ENCODE measurements at places on chromosomes 4 and X.
A peak's percentile ranks its signal among the peaks of the same experiment; 100 is the strongest.

GRCh38 chr4:101835121-101835904 is 44.8 kb downstream of the BANK1 start:
- no peak for DNase-seq
- no peak overlapping the region for H3K4me3 ChIP-seq
- H3K36me3 ChIP-seq: no peaks in the 10 kb centered on the region
- H3K27ac ChIP-seq: no peak overlapping the region
- H3K4me1 ChIP-seq: no peaks in the 10 kb centered on the region

DNA sequence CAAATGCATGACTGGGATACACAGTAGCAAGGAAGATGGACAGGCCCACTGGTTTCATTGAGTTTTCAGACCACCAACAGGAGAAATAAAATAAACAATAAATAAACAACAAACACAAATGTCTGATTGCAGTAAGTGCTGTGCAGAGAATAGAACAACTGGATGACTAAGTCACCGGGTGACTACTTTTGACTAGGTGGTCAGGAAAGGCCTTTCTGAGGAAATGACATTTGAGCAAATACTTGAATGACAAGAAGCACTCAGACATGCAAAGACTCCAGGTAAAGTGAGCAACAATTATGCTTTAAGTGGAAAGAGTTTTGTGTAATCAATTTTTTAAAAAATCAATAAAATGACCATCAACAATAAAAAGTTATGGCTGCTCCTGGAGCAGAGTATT is 137.7 kb downstream of the BTC start:
- no peak for DNase-seq
- H3K27me3 ChIP-seq: no peaks in the 10 kb centered on the region
- H3K4me3 ChIP-seq: no peak overlapping the region
- peaks cover 27% of the 10 kb centered on the region for H3K4me1 ChIP-seq
- no peak overlapping the region for H3K27ac ChIP-seq
- H3K36me3 ChIP-seq: no peaks in the 10 kb centered on the region

DNA sequence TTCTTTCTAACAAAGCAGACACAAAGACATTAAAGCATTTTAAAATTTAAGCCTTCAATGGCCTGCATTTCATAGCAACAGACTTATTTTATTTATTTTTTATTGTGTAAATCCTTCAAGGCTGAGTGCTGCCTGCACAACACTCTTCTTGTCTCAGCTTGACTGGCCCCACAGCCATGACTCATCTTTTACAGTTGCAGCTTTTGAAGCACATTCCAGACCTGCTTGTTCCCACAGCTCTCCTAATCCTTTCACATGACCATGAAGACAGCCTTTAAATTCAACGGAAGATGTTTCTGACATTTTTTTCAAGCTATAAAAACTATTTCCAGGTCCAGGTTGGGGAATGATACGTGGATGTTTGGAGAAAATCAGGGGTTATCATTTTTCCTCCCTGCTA is 276.9 kb upstream of the TACR3 start:
- H3K4me1 ChIP-seq: peaks cover 4% of the 10 kb centered on the region
- peak overlapping the region; percentile 75 for H3K27ac ChIP-seq

DNA sequence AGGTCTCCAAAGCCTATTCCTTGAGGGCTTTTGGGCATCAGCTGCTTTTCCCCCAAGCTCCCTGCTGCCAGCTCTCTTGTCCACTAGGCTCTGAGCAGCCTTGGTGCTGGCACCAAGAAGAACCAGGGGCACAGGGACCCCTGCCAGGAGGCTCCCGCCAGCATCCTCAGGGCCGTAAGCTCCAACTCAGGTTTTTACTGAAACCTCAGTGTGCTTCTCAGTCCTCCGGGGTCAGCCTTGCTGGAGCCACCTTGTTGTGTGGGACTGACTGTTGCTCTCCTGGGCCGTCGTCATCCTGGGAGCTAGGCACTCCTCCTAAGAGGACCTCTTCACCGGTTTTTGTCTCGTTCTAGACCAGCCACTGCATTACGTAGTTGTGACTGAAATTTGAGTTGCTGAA is 38.9 kb downstream of the NOP14 start:
- DNase-seq: no peak
- peaks cover 19% of the 10 kb centered on the region for H3K36me3 ChIP-seq

- DNase-seq: no peak
- no peak overlapping the region for H3K27ac ChIP-seq
- no peak overlapping the region for H3K4me3 ChIP-seq
- H3K4me1 ChIP-seq: no peaks in the 10 kb centered on the region
- no peaks in the 10 kb centered on the region for H3K27me3 ChIP-seq
Observed at GRCh38 chr4:73902038-73902637, 32.9 kb downstream of the CXCL1 start.

GRCh38 chr4:11710453-11711093 is 281.9 kb upstream of the HS3ST1 start:
- no peak overlapping the region for H3K4me3 ChIP-seq
- H3K4me1 ChIP-seq: no peaks in the 10 kb centered on the region
- no peak overlapping the region for H3K27ac ChIP-seq
- no peaks in the 10 kb centered on the region for H3K27me3 ChIP-seq
- no peak for DNase-seq

DNA sequence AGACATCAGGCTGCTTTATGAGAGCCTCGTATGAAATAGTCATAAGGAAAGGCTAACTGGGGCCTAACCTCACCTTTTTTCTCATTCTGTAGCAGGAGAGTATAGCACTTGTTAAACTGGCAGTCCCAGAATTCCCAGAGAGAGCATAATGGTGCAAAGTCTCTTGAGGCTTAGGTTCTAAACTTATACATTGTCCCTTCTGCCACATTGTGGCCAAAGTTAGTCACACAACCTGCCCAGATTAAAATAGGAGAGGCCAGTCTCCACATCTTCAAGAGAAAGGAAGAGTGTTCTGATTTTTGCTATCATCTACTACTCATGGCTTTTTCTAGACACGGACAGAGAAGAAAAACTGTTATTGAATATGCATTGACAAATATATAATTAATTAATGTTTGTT is 1588.9 kb upstream of the PCDH7 start:
- no peaks in the 10 kb centered on the region for H3K36me3 ChIP-seq
- no peak overlapping the region for H3K4me3 ChIP-seq
- no peak overlapping the region for H3K27ac ChIP-seq
- DNase-seq: no peak

GRCh38 chr4:77662396-77662795 is 56.8 kb downstream of the CXCL13 start:
- H3K36me3 ChIP-seq: no peaks in the 10 kb centered on the region
- no peak for DNase-seq
- H3K27ac ChIP-seq: no peak overlapping the region
- no peaks in the 10 kb centered on the region for H3K4me1 ChIP-seq
- no peak overlapping the region for H3K4me3 ChIP-seq
- no peaks in the 10 kb centered on the region for H3K27me3 ChIP-seq

- no peak for DNase-seq
- no peaks in the 10 kb centered on the region for H3K36me3 ChIP-seq
- no peaks in the 10 kb centered on the region for H3K27me3 ChIP-seq
- H3K27ac ChIP-seq: no peak overlapping the region
Observed at GRCh38 chr4:111697176-111697942, 447.9 kb upstream of the FAM241A start.

- H3K27me3 ChIP-seq: no peaks in the 10 kb centered on the region
- no peak overlapping the region for H3K4me3 ChIP-seq
- H3K36me3 ChIP-seq: no peaks in the 10 kb centered on the region
- H3K4me1 ChIP-seq: no peaks in the 10 kb centered on the region
Observed at GRCh38 chr4:7295911-7296660, 103.7 kb downstream of the SORCS2 start.

DNA sequence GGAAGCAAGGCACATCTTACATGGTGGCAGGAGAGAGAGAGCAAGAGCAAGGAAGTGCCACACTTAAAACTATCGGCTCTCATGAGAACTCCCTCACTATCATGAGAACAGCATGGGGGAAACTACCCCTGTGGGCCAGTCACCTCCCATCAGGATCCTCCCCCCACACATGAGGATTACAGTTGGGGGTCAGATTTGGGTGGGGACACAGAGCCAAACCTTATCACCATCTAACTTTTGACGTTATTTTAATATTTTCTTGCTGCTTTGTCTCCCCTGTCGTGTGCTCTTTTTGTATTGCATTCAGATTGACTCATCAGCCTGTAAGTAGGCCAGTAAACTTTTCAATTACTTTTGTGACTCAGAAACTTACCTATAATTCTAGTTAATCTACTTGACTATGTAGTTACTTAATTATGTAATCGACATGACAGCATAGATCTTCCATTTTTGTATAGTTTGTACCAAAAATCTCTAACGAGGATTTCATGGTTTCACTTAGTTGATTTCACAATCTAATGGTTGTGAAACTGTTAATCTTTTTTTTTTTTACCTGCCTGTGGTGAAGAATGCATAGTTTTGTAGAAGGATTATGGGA is 18.3 kb downstream of the STIM2 start:
- H3K27me3 ChIP-seq: no peaks in the 10 kb centered on the region
- peaks cover 10% of the 10 kb centered on the region for H3K4me1 ChIP-seq
- no peak overlapping the region for H3K4me3 ChIP-seq
- peak overlapping the region; percentile 49 for H3K27ac ChIP-seq

DNA sequence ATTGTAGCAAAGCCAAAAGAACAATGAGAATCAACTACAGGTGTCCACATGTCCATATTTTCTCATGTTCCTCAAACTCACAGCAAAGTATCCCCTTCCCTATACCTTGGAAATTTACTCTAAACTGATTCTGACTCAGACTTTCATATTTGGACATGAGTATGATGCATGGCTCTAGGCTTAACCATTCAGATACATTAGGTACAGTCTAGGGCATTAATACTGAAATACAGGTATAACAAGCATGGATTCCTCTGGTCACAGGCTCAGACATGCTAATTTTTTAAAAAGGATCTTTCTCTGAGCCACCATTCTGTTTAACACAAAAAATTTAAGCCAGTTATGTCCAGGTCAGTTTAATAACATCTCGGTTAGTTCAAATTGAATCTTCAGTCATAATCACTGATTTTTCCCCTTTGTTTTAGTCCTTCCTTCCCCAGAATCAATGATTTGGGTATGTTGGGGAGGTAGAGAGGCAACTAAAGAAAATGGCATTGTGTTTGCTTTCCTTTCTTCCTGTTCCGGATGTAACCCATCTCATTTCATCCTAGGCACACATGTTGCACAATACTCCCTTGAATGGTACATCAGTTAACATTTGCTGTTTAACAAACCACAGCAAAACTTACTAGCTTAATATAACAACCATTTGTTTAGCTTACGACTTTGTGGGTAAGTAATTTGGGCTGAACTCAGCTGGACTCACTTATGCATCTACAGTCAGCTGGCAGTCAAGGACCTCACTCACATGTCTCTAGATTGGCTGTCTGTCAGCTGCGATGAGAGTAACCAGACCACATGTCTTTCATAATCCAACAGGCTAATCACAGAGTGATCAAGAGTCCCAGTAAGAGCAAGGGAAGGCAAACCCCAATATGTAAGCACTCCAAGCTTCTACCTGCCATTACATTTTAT is 75.3 kb upstream of the GRIA3 start:
- no peak overlapping the region for H3K4me3 ChIP-seq
- H3K4me1 ChIP-seq: no peaks in the 10 kb centered on the region

GRCh38 chr4:98166731-98167041 is 23.4 kb upstream of the STPG2 start:
- no peak for DNase-seq
- H3K27me3 ChIP-seq: no peaks in the 10 kb centered on the region
- H3K27ac ChIP-seq: no peak overlapping the region
- H3K4me1 ChIP-seq: peaks cover 15% of the 10 kb centered on the region
- no peaks in the 10 kb centered on the region for H3K36me3 ChIP-seq

- no peaks in the 10 kb centered on the region for H3K27me3 ChIP-seq
- H3K4me1 ChIP-seq: peaks cover 65% of the 10 kb centered on the region
- DNase-seq: no peak
- peak overlapping the region; percentile 42 for H3K27ac ChIP-seq
Observed at GRCh38 chrX:72271091-72271788, 5.8 kb downstream of the RPS4X start.

GRCh38 chr4:186839122-186840037 is 115.7 kb upstream of the FAT1 start:
- H3K4me1 ChIP-seq: no peaks in the 10 kb centered on the region
- peak overlapping the region; percentile 73 for H3K27ac ChIP-seq
- H3K4me3 ChIP-seq: peak overlapping the region; percentile 31
- no peaks in the 10 kb centered on the region for H3K27me3 ChIP-seq

- H3K4me1 ChIP-seq: no peaks in the 10 kb centered on the region
- no peak overlapping the region for H3K4me3 ChIP-seq
- H3K36me3 ChIP-seq: peaks cover 8% of the 10 kb centered on the region
- no peak for DNase-seq
- no peaks in the 10 kb centered on the region for H3K27me3 ChIP-seq
Observed at GRCh38 chr4:120059036-120059435, 7.6 kb downstream of the MAD2L1 start.

GRCh38 chr4:85092943-85093342 is 126.5 kb upstream of the WDFY3 start:
- no peak overlapping the region for H3K4me3 ChIP-seq
- DNase-seq: no peak
- H3K27ac ChIP-seq: no peak overlapping the region
- no peaks in the 10 kb centered on the region for H3K36me3 ChIP-seq

- no peak for DNase-seq
- H3K4me1 ChIP-seq: no peaks in the 10 kb centered on the region
- H3K27ac ChIP-seq: no peak overlapping the region
- no peak overlapping the region for H3K4me3 ChIP-seq
- no peaks in the 10 kb centered on the region for H3K27me3 ChIP-seq
- H3K36me3 ChIP-seq: no peaks in the 10 kb centered on the region
Observed at GRCh38 chr4:138749303-138749702, 266.3 kb upstream of the NOCT start.

GRCh38 chr4:148059617-148060180 is 327.8 kb downstream of the ARHGAP10 start:
- no peak overlapping the region for H3K27ac ChIP-seq
- no peak for DNase-seq
- no peaks in the 10 kb centered on the region for H3K4me1 ChIP-seq
- H3K27me3 ChIP-seq: no peaks in the 10 kb centered on the region
- H3K36me3 ChIP-seq: no peaks in the 10 kb centered on the region

GRCh38 chr4:14841801-14842768 is 160.2 kb upstream of the CPEB2 start:
- H3K27me3 ChIP-seq: no peaks in the 10 kb centered on the region
- H3K27ac ChIP-seq: no peak overlapping the region
- DNase-seq: no peak
- H3K36me3 ChIP-seq: no peaks in the 10 kb centered on the region
- no peak overlapping the region for H3K4me3 ChIP-seq

- H3K4me3 ChIP-seq: no peak overlapping the region
- H3K27me3 ChIP-seq: no peaks in the 10 kb centered on the region
- H3K4me1 ChIP-seq: peaks cover 50% of the 10 kb centered on the region
- DNase-seq: no peak
Observed at GRCh38 chrX:110145854-110146253, 142.9 kb downstream of the TMEM164 start.

DNA sequence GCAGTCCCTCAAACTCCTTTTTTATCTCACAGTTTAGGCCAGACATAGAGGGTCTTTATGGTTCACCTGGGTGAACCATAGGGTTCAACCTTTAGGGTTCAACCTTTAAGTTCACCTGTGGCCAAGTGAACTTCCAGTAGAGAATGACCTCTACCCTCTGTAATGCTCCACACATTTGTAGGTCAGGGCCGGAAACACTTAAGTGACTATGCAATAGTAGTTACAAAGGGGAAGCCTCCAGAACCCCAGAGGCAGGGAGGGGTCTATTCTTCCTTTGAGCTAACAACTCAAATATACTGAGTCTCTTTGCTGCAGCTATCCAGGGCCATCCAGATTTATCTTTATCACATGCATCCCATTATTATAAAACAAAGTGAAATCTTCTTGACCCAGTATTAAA is 100.0 kb downstream of the LARP1B start:
- no peak overlapping the region for H3K27ac ChIP-seq
- H3K4me3 ChIP-seq: no peak overlapping the region
- DNase-seq: no peak
- H3K27me3 ChIP-seq: no peaks in the 10 kb centered on the region
- no peaks in the 10 kb centered on the region for H3K4me1 ChIP-seq

All from esophagus squamous epithelium (tissue), 5 donors.